Muscle of back (tissue), 13 donors: ENCODE measurements at places on chromosomes 2 and 18. TPM values are rescaled to one million over a fixed set of nuclear protein-coding genes. Genes with fewer than 3 reads are reported as not detected.
A peak's percentile ranks its signal among the peaks of the same experiment; 100 is the strongest.

Gene PKP4
- polyA plus RNA-seq: 27.3 TPM

Gene PLCD4
- 29.9 TPM for polyA plus RNA-seq

- no peak for DNase-seq
These were observed 9.1 kb downstream of the TWIST2 start for GRCh38 chr2:238856713-238857567.

Gene EIF4E2
- polyA plus RNA-seq: 100 TPM

DNA sequence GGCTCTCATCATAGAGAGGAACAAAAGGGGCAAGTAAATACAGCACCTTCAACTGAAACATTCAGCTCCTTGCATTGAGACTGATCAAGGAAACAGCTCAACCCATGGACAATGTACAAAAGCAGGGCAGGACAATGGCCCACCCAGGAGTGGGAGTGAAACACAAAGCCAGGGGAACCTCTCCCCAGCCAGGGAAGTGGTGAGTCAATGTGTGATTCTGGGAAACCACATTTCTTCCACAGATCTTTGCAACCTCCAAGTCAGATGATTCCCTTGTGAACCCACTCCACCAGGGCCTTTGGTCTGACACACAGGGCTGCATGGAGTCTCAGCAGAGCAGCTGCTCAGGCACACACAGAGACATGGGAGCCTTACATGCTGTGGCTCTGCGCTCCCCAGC, 294.5 kb downstream of the NR4A2 start:
- no peak for DNase-seq

GRCh38 chr2:80326214-80326613, 21.7 kb upstream of the LRRTM1 start:
- DNase-seq: peak; percentile 25

DNA sequence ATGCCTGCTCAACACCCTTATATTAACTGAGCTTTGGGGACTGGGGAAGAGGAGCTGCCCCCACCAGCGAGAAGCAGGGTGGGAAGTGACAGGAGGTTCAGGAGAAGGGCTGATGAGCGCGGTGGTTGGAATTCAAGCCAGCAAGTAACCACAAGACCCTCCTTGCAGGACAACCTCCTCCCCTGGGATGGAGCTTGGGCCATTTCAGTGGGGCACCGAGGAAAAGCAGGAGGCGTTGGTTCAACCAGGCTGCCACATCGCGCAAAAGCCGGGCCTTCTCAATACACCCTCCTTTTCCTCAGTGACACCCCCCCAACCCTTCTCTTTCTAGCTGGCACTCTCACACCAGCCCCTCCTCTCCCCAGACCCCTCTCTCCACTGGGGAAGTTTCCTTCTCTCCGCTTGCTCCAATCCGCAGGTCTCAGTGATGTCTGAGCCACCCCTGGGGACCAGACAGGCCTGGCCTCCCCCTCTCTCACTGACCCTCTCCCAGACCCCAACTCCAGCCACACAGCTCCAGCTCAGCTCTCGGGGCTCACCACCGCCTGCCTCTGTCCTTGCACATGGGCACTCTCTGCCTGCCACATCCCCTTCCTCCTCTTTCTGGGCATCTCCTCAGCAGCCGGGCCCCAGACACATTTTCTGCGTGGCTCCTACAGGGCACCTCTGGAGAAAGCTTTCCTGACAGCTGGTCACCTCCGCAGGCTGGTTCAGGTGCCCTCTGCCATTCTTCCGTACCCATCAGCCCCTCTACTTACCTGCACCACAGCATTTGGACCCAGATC, 44.5 kb downstream of the KCNF1 start:
- DNase-seq: no peak
